Lower leg skin (tissue), 4 donors: ENCODE measurements at places on chromosomes 7 and 10.
A peak's percentile ranks its signal among the peaks of the same experiment; 100 is the strongest.

DNA sequence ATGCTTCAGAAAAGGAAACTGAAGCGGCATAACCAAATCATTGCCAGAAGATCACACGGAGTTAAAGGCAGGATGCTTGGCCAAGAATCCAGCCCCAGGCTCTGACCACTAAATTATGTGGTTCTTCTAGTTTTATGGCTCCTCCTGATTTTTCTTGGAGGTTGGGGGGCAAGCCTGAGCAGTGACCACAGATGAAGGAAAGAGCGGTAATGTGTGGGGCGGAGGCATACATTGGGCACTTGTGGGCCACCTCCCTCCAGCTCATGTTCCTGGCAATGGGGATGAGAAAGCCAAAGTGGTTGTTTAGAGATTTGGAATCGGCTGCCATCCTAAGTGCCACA lies 3.2 kb downstream of the TRPV6 start:
- DNase-seq, result no peak

GRCh38 chr7:151424799-151425198 lies 15.0 kb upstream of the WDR86 start:
- no peak for DNase-seq

GRCh38 chr7:27169658-27170425 lies 4.3 kb downstream of the HOXA10 start:
- DNase-seq, result peak; percentile 88

GRCh38 chr7:69747144-69747543 lies 148.9 kb downstream of the AUTS2 start:
- DNase-seq, result no peak

GRCh38 chr10:103659674-103660363 lies 166.3 kb downstream of the NEURL1 start:
- DNase-seq, result no peak

DNA sequence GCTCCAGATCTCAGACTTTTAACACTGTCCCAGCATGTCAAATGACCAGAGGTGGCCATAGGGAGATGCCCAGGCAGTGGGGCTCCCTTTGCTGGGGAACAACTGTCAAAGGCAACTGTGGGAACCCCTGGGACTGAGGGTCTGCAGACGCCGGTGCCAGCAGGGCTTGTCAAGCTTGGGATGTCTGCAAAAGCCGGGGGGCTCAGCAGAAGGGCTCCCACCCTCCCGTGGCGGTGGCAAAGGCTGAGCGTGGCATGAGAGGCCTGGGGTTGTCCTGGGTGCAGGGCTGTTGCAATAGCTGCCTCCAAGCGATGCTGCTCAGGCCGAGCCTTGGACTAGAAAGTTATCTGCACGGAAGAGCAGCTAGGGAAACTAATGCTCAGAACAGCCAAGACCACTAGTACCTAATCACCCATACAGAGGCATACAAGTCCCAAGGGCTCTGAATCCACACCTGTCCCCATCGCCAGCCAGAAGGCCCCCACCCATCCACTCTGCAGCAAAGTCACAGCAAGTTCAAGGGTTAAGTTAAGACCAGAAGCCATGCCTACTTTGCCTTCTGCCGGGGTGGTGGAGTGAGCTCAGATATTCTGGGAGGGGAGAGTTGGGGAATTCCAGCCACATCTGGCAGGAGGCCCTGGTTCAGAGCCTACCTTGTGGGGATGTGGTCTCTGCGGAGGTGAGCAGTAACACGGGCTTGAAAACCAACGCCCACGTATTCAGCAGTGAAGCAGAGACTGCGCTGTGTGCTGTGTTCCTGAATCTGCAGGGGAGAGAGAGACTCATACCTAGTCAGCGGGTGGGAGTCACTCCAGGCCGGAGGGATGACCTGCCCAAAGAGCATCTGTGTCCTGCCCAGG lies 4.6 kb downstream of the SH2B2 start:
- no peak for DNase-seq

DNA sequence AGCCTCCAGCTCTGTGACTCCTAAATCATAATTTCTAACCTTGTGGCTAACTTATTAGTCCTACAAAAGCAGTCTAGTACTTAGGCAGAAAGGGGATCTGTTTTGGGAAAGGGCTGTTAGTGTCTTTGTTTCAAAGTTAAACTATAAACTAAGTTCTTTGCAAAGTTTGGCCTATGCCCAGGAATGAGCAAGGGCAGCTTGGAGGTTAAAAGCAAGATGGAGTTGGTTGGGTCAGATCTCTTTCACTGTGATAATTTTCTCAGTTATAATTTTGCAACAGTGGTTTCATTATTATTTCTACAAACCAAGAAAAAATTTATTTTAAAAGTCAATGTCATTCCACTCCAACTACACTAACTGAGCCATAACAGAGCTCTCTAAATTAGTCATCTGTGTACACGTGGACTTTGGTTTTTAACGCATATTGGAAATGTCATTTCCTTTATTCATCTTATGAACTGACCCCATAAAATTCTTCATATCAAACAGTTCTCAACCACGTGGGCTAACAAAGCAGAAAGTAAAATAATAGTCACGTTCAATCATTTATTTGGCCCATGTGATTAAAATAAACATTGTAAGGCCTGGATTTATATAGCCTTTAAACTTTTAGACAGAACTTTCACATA lies 143.2 kb upstream of the C7orf33 start:
- no peak for DNase-seq

DNA sequence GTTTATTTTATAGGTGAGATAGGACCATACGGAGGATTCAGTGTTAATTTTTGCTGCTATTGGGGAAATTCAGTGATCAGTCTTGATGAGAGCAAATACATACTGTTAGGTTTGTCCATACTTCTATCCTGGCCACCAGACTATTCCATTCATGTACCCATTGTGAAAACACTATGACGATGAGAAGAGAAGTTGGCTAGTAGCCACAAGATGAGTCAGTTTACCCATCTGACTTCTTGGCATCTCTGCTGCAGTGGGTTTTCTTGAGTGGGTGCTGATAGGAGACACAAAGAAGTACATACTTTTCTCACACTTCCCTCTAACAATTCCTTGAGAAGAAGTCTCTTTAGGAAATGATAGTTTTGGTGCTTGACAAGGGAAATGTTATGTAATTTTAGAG lies 133.1 kb downstream of the TFPI2 start:
- DNase-seq, result no peak

DNA sequence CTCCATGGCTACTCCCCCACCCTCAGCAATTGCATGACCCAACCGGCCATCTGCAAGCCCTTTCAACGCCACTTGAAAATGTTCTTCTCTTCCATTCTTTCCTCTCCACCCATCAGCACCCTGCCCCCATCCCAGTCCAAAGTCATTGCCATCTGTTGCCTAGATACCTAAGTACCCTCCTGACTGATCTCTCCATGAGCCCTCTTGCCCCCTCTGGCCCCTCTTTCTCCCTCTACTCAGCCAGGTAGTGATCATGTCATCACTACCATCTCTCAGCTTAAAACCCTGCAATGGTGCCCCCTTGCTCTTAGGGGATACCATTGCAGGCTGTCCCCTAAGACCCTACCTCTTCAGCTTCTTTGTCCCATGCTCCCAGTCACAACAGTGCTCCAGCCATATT lies 30.5 kb upstream of the BTRC start:
- no peak for DNase-seq

DNA sequence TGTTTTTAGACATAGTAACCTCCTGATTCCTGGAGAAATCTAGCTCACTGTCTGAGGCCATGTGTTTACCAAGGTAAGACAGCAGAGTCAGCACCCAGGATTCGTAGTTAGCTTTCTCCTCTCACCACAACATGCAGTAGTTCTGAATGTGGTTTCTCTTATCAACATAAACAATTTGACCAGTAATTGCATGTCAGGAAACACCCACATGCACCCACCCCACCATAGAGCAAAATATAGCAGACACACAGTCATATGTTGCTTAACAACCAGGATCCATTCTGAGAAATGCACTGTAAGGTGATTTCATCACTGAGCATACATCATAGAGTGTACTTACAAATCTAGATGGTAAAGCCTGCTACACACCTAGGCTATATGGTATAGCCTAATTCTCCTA lies 1004.0 kb downstream of the ANKRD7 start:
- no peak for DNase-seq

DNA sequence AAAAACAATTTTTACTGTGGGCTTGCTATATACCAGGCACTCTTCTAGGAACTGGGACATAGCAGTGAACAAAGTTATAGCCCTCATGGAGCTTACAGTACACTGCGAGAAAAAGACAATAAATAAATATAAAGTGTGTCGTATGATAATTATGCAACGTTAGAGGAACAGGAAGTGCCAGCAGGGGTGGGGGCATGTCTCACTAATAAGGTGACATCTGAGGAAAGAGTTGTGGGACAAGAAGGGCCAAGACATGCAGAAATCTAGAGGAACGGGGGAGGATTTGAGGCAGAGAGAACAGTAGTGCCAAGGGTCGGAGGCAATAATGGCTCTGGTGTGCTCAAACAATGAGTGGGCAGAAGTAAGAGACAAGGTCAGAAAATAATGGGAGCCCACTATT lies 52.8 kb downstream of the LMBR1 start:
- DNase-seq, result no peak

GRCh38 chr10:75470901-75471300 lies 39.5 kb downstream of the LRMDA start:
- DNase-seq, result no peak

- no peak for DNase-seq
These were observed 35.4 kb upstream of the ZNF107 start for GRCh38 chr7:64630496-64630895.

- no peak for DNase-seq
These were observed 79.2 kb downstream of the IMMP2L start for GRCh38 chr7:111483078-111483477.

DNA sequence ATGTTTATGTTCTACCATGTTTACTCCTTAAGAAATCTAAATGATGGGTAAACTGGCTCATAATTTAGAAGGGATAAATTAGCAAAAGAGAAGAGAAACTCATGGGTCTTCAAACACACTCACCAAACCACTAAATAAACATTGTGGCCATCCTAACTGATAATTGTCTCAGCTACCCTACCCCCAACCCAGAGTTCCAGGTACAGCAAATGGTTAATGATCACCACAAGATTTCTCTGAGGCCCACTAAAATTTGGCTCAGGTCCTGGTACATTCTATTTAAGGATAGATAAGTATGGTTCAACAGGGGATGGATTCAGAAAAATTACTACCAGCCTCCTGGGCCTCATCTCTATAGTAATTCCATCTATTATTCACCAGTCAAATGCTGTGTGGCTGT lies 21.4 kb downstream of the SLC25A13 start:
- DNase-seq, result no peak

- DNase-seq, result no peak
These were observed 2.0 kb downstream of the BCL7B start for GRCh38 chr7:73555411-73555982.

DNA sequence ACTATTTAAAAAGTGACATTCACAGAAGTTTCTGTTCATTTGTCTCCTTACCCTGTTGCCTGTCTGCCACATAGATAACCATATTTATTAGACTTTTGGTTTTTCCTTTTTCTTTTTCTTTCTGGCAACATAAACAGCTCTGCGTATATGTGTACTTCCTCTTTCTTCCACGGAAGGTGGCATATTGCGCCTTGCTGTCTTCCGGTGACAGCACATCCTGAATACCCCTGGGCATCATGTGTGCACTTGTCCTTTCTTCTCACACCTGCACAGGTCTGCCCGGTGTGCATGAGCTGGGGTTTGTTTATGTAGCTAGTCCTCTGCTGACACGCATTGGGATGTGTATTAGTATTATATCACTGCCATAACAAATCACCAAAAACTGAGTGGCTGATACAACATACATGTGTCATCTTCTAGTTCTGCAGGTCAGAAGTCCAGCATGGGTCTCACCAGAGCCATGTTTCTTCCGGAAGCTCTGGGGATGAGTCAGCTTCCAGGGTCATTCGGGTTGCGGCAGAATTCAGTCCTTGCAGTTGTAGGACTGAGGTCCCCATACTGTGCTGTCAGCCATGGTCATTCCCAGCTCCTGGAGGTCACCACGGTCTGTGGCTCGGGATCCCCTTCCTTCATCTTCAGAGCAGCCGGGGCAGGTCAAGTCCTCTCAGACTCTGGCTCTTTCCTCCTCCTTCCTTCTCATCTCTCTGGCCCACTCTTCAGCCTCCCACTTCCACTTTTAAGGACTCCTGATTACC lies 596.0 kb upstream of the FOXK1 start:
- DNase-seq, result peak; percentile 62

- no peak for DNase-seq
These were observed 73.3 kb downstream of the MICALL2 start for GRCh38 chr7:1385809-1386622.

DNA sequence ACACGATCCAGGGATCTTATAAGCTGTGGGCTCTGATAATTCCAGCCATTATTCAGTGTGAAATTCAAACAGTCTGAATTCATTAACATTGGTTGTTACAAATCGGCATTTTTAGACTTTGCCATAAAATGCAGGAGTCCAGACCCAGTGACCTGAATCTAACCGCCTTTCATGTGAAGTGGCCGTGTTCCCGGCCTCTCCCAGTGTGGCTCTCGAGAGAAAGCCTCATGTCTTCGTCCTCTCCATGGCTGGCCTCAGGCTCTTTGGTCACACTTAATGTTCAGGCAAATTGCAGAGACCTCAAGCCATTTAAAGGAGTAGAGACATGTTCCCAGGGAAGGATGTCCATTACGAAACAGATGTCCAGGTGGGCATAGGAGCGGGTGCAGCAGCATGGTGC lies 59.3 kb downstream of the CTBP2 start:
- peak; percentile 26 for DNase-seq

GRCh38 chr7:37823557-37823956 lies 24.8 kb upstream of the NME8 start:
- no peak for DNase-seq

- DNase-seq, result no peak
These were observed 857 bp downstream of the CPXM2 start for GRCh38 chr10:123890756-123891143.

- peak; percentile 67 for DNase-seq
These were observed 840 bp upstream of the ATP6V0A4 start for GRCh38 chr7:138798836-138799235.

DNA sequence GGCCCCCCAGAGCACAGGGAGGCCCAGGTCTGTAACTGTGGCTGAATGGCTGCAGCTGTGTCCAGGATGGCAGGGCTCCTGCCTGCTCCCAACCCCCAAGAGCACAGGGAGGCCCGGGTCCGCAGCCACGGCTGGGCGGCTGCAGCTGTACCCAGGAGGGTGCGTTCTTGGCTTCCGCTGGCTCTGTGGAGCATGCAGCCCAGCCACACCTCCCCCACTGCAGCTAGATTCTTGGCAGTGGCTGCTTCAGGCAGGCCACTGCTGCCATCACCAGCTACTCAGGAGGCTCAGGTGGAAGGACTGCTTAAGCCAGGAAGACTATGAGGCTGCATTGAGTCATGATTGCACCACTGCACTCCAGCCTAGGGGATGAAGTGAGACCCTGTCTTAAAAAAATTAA lies 27.9 kb downstream of the C7orf25 start:
- no peak for DNase-seq

- DNase-seq, result no peak
These were observed 316.7 kb upstream of the TPK1 start for GRCh38 chr7:145152589-145152988.

- no peak for DNase-seq
These were observed 171.7 kb upstream of the INSYN2A start for GRCh38 chr10:127368101-127368500.

DNA sequence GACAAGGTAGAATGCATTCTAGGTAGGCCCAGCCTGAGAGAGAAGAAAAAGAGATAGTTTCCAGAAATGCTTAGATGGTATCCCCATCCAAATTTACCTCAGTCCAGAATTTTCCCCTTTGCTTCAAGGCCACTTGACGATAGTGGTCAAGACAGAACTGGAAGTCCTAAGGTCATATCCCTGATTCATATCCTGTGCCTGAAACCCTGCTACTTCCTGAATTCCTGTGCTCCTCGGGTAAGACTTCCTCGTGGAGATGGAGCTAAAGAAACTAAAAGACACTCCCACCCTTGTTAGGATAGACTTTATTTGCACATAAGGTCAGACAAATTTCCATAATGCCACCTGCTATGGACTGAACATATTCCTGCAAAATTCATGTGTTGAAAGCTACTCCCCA lies 175.9 kb downstream of the EVX1 start:
- DNase-seq, result no peak
